ENCODE measurements at places on chromosomes 5 and 9.
A peak's percentile ranks its signal among the peaks of the same experiment; 100 is the strongest.

- no peak for DNase-seq
Observed at GRCh38 chr9:16688814-16689213, 181.7 kb downstream of the BNC2 start.

DNA sequence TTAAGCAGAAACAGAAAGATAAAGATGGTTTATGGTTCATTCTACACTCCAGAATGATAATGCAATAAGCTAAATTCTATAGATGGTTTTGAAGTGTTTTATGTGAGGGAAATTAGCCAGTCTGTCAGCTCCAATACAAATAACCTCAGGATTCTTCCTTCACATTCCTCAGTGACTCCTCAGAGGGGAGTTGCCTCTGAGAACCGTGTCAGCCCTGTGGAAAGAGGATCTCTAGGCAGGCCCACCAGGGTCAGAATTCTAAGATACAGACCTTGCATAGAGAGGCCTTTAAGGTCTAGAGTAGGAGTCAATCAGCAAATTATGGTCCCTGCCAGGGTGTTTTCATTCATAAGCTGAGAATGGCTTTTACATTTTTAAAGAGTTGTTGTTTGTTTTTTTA lies 26.6 kb downstream of the RUSC2 start:
- peak; percentile 78 for DNase-seq

GRCh38 chr9:21974722-21975409 lies 19.3 kb downstream of the CDKN2A start:
- peak; percentile 93 for DNase-seq

DNA sequence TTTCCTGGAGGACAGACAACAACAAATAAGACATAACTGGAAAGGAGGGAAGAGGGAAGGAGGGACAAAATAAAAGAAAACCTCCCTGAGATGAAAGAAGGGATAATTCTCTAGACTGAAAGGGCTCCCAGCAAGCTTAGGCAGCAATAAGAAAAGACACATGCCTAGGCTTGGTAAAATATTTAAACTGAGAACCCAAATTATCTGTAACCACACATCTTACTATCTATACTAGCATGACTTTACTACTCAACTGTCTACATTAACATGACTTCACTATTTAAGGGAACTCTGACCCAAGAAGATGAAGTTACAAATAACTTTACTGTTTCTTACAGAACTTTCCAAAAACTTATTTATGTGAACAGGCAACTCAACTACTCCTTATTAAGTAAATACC lies 95.9 kb downstream of the EPB41L4A start:
- DNase-seq, result no peak

DNA sequence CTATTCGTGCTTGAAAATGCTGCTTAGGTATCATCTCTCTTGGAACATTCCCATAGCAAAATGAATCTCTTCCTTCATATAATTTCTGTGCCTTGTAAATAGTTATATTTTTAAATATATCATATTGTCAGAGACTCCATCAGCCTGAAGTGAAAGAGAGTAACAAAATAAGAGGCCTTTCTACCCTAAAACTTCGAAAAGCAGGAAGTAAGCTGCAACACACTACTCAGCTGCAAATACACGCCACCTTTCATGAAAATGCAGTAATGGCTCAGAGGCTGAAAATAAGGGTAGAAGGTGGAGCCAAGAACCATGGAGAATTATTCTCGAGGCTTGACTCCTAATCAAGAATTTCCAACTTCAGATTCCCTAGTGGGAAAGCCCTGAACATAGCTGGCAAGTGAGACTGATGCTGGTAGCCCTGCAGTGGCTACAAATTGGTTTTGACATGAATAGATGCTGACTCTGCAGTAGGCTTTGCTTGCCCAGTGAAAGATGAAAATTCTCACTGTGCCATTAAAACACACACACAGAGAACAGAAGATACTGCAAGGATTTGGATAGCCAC lies 30.2 kb upstream of the PTGER4 start:
- no peak for DNase-seq

- peak; percentile 53 for DNase-seq
Observed at GRCh38 chr5:72268753-72269410, 51.2 kb downstream of the MRPS27 start.

- DNase-seq, result no peak
Observed at GRCh38 chr5:148873690-148874485, 47.5 kb downstream of the ADRB2 start.

- DNase-seq, result no peak
Observed at GRCh38 chr9:136054146-136054545, 40.9 kb downstream of the NACC2 start.

GRCh38 chr5:107652839-107653607 lies 17.7 kb downstream of the EFNA5 start:
- no peak for DNase-seq

GRCh38 chr5:142571371-142571770 lies 114.5 kb downstream of the FGF1 start:
- DNase-seq, result no peak

DNA sequence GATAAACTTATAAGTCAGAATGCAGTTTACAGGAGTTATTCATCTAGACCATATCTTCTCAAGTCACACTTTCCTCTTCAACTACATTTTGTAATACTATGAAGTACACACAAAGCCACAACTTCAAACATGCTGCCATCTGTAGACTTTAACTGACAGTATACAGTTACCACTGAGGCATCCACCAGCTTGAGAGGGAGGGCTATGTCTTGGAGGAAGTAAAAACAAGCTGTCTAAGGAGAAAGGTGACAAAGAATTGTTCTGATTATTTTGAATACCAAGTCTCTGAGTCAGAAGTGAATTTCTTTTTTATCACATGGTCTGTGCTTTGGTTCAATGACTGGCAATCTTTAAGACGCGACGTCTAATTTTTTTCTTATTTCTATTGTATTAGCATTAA lies 97.6 kb upstream of the CDH10 start:
- DNase-seq, result peak; percentile 18

DNA sequence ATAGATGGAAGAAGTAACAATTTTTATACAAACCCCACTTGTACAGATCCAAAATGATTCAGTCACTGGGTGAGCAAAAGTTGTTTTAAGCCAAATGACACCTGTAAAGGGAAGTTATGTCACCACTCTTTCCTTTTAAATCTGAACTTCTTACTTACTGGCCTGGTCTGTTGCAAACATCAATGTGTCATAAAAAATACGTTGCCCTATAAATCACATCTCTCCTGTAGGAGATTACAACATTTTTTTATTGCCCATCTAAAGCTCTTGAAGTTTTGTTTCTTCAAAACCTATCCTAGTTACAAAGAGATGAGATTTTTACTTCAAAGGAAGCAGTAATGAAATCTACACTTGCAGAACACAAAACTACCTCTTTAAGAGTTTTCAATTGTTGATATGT lies 1087.8 kb upstream of the DMAC1 start:
- no peak for DNase-seq

DNA sequence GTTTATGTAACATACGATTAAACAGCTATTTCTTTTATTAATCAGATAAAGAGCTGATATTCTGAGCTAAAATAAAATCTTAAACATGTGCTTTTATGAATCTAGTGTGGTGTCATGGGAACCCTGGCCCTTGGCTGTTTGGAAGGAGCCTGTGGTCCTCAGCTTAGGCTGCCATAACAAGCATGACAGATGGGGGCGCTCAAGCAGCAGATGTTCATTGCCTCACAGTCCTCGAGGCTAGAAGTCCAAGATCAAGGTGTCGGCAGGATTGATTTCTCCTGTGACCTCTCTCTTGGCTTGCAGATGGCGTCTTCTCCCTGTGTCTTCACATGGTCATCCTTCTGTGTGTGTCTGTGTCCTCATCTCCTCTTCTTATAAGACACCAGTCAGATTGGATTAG lies 448.2 kb downstream of the GADD45G start:
- DNase-seq, result no peak

- DNase-seq, result no peak
Observed at GRCh38 chr5:95909738-95910137, 51.9 kb downstream of the ELL2 start.

DNA sequence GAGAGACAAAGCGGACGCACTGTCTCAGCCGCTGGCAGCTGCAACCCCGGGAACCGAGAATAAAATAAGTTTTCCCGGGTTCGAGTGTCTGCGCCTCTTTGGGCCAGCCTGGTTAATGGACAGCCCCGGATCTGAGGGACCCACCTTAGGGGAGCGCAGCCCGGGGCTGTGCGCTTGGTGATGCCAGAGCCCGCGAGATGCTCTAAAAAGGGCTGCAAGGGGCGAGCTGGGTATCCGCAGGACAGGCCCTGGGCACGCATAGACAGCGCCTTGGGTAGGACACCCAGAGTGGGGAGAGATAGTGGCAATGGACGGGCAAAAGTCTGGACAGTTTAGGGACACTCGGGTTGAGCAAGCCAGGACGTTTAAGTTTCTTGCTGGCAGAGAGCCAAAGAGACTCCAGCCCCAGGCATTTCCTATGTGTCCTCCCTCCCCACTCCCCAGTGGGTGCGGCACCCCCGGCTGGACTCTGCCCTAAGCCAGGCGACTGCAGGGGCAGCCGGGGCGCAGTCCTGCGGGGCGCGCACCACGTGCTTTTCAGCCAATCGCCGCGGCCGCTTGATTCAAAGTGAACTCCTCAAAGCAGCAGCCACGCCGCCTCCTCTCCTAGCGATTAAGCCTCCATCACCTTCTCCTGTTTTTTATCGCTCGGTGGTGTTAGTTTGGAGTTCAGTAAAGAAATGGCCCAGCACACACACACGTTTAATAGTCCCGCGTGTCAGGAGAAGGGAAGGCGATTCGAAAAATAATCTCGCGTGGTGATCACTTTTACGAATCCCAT lies 616 bp upstream of the ENC1 start:
- peak; percentile 85 for DNase-seq

All from iris pigment epithelial cell (primary cell).